ENCODE measurements at places on chromosomes 12 and 14. TPM values are rescaled to one million over a fixed set of nuclear protein-coding genes. Genes with fewer than 3 reads are reported as not detected.

Gene LMO3
- total RNA-seq, result 126 TPM

- H3K27me3 ChIP-seq, result no peaks in the 10 kb centered on the region
- no peaks in the 10 kb centered on the region for H3K36me3 ChIP-seq
- H3K27ac ChIP-seq, result peak overlapping the region; percentile 94
- H3K4me1 ChIP-seq, result peaks cover 36% of the 10 kb centered on the region
- peak overlapping the region; percentile 87 for H3K4me3 ChIP-seq
- DNase-seq, result no peak
Observed at GRCh38 chr12:29782285-29782870, 1.4 kb downstream of the TMTC1 start.

Gene CLEC6A
- total RNA-seq, result not detected

Gene E2F7
- not detected for total RNA-seq

GRCh38 chr14:94361682-94362081 is 26.7 kb downstream of the SERPINA1 start:
- no peaks in the 10 kb centered on the region for H3K36me3 ChIP-seq
- DNase-seq, result no peak
- H3K27ac ChIP-seq, result no peak overlapping the region
- peaks cover 13% of the 10 kb centered on the region for H3K27me3 ChIP-seq
- H3K4me1 ChIP-seq, result no peaks in the 10 kb centered on the region

DNA sequence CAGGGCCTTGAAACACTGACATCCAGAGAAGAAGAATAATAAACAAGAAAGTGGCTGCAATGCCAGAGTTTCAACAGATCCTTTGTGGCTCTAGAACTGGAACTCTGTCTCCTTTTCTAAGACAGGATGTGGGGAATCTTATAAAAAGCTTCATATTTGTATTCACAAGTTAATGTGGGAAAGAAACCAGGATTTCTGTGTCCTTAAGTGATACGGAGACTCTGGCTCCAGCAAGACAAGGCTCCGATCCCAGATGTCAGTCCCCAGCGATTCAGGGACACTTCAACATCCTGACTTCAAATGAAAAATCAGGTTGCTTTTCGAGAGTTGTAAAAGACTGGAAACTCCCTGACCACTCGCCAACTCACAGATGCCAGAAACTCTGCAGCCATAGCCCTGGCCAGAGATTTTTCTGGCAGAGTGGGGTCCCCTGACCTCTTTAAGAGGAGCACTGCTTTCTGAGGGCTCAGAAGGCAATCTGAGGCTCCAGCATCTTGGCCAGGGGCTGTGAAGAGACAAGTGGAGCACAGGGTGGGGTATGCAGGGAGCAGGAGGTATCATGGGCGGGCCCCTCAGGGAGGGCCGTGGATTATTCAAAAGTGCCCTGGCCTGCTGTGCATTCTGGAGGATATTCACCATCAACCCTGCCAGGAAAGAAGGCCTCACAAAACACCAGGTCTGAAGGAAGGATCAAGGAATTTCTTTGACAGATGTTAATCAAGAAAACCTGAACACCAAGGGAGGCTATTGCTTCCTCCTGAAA is 53.3 kb downstream of the TMX1 start:
- DNase-seq, result peak; percentile 92
- H3K4me3 ChIP-seq, result no peak overlapping the region
- H3K27me3 ChIP-seq, result no peaks in the 10 kb centered on the region
- H3K27ac ChIP-seq, result peak overlapping the region; percentile 62
- H3K4me1 ChIP-seq, result peaks cover 23% of the 10 kb centered on the region

- H3K4me1 ChIP-seq, result peaks cover 14% of the 10 kb centered on the region
- H3K36me3 ChIP-seq, result no peaks in the 10 kb centered on the region
- no peaks in the 10 kb centered on the region for H3K27me3 ChIP-seq
- DNase-seq, result no peak
- H3K4me3 ChIP-seq, result no peak overlapping the region
Observed at GRCh38 chr12:110233212-110233903, 47.7 kb upstream of the ATP2A2 start.

GRCh38 chr12:39638178-39638577 is 18.6 kb upstream of the ABCD2 start:
- DNase-seq, result no peak
- no peak overlapping the region for H3K27ac ChIP-seq
- no peaks in the 10 kb centered on the region for H3K4me1 ChIP-seq
- H3K4me3 ChIP-seq, result no peak overlapping the region
- no peaks in the 10 kb centered on the region for H3K36me3 ChIP-seq
- no peaks in the 10 kb centered on the region for H3K27me3 ChIP-seq

- H3K4me1 ChIP-seq, result no peaks in the 10 kb centered on the region
- H3K36me3 ChIP-seq, result no peaks in the 10 kb centered on the region
- no peak overlapping the region for H3K4me3 ChIP-seq
Observed at GRCh38 chr12:64895526-64895925, 71.1 kb downstream of the TBC1D30 start.

Gene RFX4
- total RNA-seq, result not detected

DNA sequence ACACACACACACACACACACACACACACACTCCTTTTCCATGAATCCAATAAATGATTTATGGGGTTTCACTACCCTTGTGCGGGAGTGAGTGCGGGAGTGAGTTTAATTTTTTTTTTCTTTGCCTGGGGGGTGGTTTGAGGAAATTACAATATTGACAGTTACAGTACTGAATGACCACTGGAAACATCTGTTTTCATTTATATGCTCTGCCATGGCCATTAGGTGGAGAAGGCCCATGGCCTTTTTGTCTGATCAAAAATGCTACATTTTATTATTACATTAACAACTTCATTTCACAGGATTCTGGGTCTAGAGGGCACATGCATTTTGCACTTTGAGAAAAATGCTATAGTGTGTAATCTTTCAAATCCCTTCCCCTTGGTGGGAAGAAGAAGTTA is 5.9 kb downstream of the TBX3 start:
- H3K27me3 ChIP-seq, result no peaks in the 10 kb centered on the region
- H3K27ac ChIP-seq, result no peak overlapping the region
- no peak for DNase-seq
- peaks cover 42% of the 10 kb centered on the region for H3K36me3 ChIP-seq

- no peaks in the 10 kb centered on the region for H3K27me3 ChIP-seq
- no peak for DNase-seq
- peaks cover 28% of the 10 kb centered on the region for H3K4me1 ChIP-seq
- no peak within 1 kb of the TSS for H3K4me3 ChIP-seq
Observed at GRCh38 chr12:54364413-54364812, at the start of gene GPR84. TSS of gene GPR84 (minus strand) at chr12:54364486. CDS start at chr12:54363851, 635 bp downstream.

- no peaks in the 10 kb centered on the region for H3K4me1 ChIP-seq
- H3K4me3 ChIP-seq, result no peak overlapping the region
- no peak overlapping the region for H3K27ac ChIP-seq
- H3K36me3 ChIP-seq, result no peaks in the 10 kb centered on the region
- no peaks in the 10 kb centered on the region for H3K27me3 ChIP-seq
- no peak for DNase-seq
Observed at GRCh38 chr12:125487336-125487735, 422.1 kb downstream of the AACS start.

GRCh38 chr12:1422604-1423315 is 171.6 kb downstream of the FBXL14 start:
- H3K27ac ChIP-seq, result no peak overlapping the region
- H3K36me3 ChIP-seq, result no peaks in the 10 kb centered on the region
- no peak overlapping the region for H3K4me3 ChIP-seq
- H3K4me1 ChIP-seq, result peaks cover 5% of the 10 kb centered on the region
- DNase-seq, result no peak

DNA sequence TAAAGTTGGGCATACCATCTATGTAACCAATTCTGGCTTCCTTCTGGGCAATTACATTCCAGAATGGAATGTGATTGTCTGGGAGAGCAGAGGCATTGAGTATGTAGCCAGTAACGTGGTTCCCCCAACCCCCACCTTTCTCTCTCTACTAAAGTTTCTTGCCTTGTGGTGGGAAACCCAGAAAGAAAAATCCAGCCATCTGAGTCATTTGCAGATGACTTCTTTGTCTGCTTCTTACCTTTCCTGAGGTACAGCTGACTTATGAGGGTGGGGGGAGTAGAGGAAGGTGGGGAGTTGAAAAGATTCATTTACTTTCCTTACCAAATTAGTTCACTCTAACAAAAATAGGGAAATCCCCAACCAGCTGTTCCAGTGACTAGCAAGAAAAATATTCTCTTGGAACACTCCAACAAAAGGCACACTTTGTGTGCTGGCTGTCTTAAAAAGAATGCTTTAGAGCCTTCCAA is 112.1 kb upstream of the FRMD6 start:
- H3K27ac ChIP-seq, result no peak overlapping the region
- H3K4me1 ChIP-seq, result peaks cover 13% of the 10 kb centered on the region

- DNase-seq, result no peak
- no peak overlapping the region for H3K4me3 ChIP-seq
- H3K27ac ChIP-seq, result no peak overlapping the region
- no peaks in the 10 kb centered on the region for H3K36me3 ChIP-seq
- H3K27me3 ChIP-seq, result no peaks in the 10 kb centered on the region
Observed at GRCh38 chr12:84497819-84498218, 414.8 kb downstream of the SLC6A15 start.

- H3K36me3 ChIP-seq, result no peaks in the 10 kb centered on the region
- DNase-seq, result no peak
- no peak overlapping the region for H3K4me3 ChIP-seq
- no peaks in the 10 kb centered on the region for H3K27me3 ChIP-seq
- H3K27ac ChIP-seq, result peak overlapping the region; percentile 49
Observed at GRCh38 chr12:67096533-67097318, 172.4 kb upstream of the CAND1 start.

DNA sequence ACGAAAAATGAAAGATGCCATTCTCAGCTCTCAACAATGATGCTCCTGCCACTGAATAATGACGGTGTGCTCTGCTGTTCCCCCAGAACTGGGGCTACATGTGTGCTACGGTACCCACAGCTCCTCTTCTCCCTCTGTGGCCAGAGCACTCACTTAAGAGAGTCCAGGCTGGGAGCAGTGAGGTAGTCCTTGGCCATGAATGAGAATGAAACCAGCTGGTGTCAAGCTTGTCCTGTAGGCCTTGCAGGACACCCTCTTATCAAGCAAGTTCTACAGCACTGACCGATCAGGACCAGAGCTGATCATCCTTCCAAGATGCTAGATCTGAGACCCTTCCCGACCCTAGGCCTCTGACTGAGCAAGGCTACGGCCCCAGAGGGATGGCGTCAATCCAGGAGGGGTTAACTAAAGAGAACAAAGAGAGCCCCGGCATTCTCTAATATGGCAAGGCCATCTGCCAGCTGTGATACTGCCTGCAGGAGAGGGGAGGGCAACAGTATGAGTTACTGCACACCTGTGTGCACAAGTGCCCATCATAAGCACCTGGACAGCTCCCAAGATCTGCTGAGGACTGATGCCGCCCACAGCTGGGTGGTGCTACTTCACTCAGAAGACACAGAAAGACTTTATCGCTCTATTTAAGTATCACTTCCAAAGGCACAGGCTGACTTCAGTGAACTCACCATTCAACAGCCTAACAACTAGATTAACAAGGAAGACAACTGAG is 30.5 kb downstream of the APPL2 start:
- no peaks in the 10 kb centered on the region for H3K4me1 ChIP-seq
- no peak for DNase-seq
- H3K27me3 ChIP-seq, result no peaks in the 10 kb centered on the region
- no peak overlapping the region for H3K27ac ChIP-seq
- H3K36me3 ChIP-seq, result peaks cover 89% of the 10 kb centered on the region

- no peak for DNase-seq
- H3K27me3 ChIP-seq, result no peaks in the 10 kb centered on the region
- no peak overlapping the region for H3K27ac ChIP-seq
- H3K4me3 ChIP-seq, result no peak overlapping the region
Observed at GRCh38 chr12:9851927-9852326, 17.2 kb downstream of the CLEC2B start.

Gene POTEG
- total RNA-seq, result not detected

Gene KERA
- not detected for total RNA-seq

GRCh38 chr12:113908584-113909100 is 57.5 kb downstream of the RBM19 start:
- H3K27ac ChIP-seq, result no peak overlapping the region
- no peak overlapping the region for H3K4me3 ChIP-seq
- no peak for DNase-seq
- H3K4me1 ChIP-seq, result no peaks in the 10 kb centered on the region

- H3K27ac ChIP-seq, result peak overlapping the region; percentile 87
- H3K4me1 ChIP-seq, result peaks cover 96% of the 10 kb centered on the region
- no peak for DNase-seq
- H3K27me3 ChIP-seq, result no peaks in the 10 kb centered on the region
- no peak overlapping the region for H3K4me3 ChIP-seq
Observed at GRCh38 chr14:99752486-99753121, 40.6 kb upstream of the EML1 start.

Gene ADAM20
- total RNA-seq, result 0.33 TPM

- H3K27me3 ChIP-seq, result no peaks in the 10 kb centered on the region
- no peak overlapping the region for H3K27ac ChIP-seq
- no peaks in the 10 kb centered on the region for H3K36me3 ChIP-seq
- H3K4me1 ChIP-seq, result no peaks in the 10 kb centered on the region
Observed at GRCh38 chr12:10205220-10205807, 7.4 kb upstream of the GABARAPL1 start.

Gene NKX2-1
- total RNA-seq, result 0.45 TPM

DNA sequence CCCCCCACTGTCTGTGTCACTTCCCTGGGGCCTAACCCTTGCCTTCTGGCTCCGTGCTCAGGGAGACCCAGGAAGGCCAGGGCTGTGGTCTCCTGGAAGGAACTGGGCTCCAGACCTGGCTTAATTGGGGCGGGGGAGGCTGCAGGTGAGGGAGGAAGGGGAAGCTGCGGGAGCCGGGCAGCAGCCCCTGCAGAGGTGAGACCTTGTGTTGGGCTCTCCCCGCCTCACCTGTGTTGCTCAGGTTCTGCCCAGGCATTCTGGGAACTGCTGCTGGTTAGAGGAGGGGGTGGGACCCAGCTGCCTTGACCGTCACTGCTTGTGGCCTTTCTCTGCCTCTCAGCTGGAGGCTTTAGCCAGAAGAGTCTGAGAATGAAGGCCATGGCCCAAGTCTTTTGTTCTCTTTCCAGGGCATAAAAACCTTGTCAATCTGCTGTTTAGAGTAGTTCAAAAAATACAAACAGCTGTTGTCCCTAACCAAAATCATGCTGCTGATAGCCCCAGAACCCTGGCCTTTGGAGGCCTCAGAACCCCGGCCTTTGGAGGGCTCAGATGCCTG is 247.6 kb downstream of the CHST11 start:
- H3K4me1 ChIP-seq, result peaks cover 3% of the 10 kb centered on the region
- no peak overlapping the region for H3K27ac ChIP-seq
- H3K4me3 ChIP-seq, result no peak overlapping the region
- no peak for DNase-seq
- H3K27me3 ChIP-seq, result no peaks in the 10 kb centered on the region

- no peak overlapping the region for H3K4me3 ChIP-seq
- H3K27ac ChIP-seq, result no peak overlapping the region
- DNase-seq, result no peak
- H3K36me3 ChIP-seq, result no peaks in the 10 kb centered on the region
Observed at GRCh38 chr12:27812502-27812901, 32.5 kb upstream of the MANSC4 start.
